ENCODE measurements at places on chromosomes 11 and 22. TPM values are rescaled to one million over a fixed set of nuclear protein-coding genes. Genes with fewer than 3 reads are reported as not detected.

TENM4 gene
- 5.0 TPM for total RNA-seq

DNA sequence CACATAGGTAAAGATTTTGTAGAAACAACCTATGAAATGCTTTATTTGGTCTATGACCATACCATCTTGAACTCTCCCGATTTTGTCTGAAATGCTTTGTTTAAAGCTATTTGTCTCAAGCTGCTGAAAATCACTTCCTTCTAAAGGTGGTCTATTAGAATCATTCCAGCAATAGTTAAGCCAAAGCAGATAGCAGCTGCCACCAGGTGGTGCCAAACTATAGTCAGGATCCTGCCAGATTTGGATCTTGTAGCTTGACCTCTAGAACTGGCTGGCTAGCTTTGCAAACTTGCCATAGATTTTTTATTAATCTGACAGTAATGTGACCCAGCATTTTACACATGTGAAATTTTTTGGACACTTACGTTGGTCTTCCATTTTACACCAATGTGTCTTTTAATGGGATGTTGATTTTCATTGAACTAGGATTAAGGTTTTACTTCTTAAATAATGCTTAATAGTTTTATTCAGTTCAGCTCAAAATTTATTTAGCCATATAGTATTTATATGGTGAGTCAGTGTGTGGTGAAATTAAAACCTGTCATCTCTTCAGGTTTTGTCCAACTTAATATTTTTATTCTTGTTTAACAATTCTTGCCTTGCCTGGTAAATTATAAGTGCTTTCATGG lies 19.7 kb downstream of the CTR9 start:
- H3K36me3 ChIP-seq, result peaks cover 36% of the 10 kb centered on the region
- H3K4me1 ChIP-seq, result peaks cover 4% of the 10 kb centered on the region
- H3K27ac ChIP-seq, result no peak overlapping the region
- DNase-seq, result peak; percentile 46
- H3K4me3 ChIP-seq, result no peak overlapping the region
- H3K27me3 ChIP-seq, result no peaks in the 10 kb centered on the region

MMP1 gene
- total RNA-seq, result 3.1 TPM

GRCh38 chr11:19570889-19571288 lies 141.7 kb upstream of the NAV2 start:
- no peak for DNase-seq
- H3K36me3 ChIP-seq, result no peaks in the 10 kb centered on the region
- no peak overlapping the region for H3K4me3 ChIP-seq

- no peaks in the 10 kb centered on the region for H3K36me3 ChIP-seq
- no peak overlapping the region for H3K4me3 ChIP-seq
- H3K4me1 ChIP-seq, result no peaks in the 10 kb centered on the region
These were observed 10.4 kb upstream of the LAYN start for GRCh38 chr11:111530091-111530490.

DNA sequence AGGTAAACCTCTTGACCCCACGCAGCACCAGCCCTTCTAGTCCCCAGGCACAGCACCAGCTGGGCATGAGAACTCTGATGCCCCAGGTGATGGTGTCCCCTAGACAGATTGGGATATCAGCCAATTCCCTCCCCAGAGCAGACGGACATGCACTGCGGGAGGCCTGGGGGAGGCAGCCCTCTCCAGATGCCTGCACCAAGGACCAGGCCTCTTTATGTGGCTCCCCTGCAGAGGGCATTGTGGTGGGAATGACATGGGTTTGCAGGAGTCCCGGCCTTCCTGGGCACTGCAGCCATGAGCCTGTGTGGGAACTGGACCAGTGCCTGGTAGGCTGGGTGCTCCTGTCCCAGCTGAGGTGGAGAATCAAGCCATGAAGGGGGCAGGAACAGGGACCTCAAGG lies 25.9 kb downstream of the PPM1F start:
- DNase-seq, result no peak
- H3K27me3 ChIP-seq, result no peaks in the 10 kb centered on the region
- H3K4me1 ChIP-seq, result peaks cover under 1% of the 10 kb centered on the region
- no peak overlapping the region for H3K4me3 ChIP-seq
- no peak overlapping the region for H3K27ac ChIP-seq
- H3K36me3 ChIP-seq, result peaks cover 11% of the 10 kb centered on the region

GRCh38 chr11:97685695-97686094 lies 1295.9 kb downstream of the JRKL start:
- H3K27me3 ChIP-seq, result no peaks in the 10 kb centered on the region
- DNase-seq, result peak; percentile 53
- no peaks in the 10 kb centered on the region for H3K4me1 ChIP-seq
- H3K4me3 ChIP-seq, result no peak overlapping the region
- no peaks in the 10 kb centered on the region for H3K36me3 ChIP-seq

DNA sequence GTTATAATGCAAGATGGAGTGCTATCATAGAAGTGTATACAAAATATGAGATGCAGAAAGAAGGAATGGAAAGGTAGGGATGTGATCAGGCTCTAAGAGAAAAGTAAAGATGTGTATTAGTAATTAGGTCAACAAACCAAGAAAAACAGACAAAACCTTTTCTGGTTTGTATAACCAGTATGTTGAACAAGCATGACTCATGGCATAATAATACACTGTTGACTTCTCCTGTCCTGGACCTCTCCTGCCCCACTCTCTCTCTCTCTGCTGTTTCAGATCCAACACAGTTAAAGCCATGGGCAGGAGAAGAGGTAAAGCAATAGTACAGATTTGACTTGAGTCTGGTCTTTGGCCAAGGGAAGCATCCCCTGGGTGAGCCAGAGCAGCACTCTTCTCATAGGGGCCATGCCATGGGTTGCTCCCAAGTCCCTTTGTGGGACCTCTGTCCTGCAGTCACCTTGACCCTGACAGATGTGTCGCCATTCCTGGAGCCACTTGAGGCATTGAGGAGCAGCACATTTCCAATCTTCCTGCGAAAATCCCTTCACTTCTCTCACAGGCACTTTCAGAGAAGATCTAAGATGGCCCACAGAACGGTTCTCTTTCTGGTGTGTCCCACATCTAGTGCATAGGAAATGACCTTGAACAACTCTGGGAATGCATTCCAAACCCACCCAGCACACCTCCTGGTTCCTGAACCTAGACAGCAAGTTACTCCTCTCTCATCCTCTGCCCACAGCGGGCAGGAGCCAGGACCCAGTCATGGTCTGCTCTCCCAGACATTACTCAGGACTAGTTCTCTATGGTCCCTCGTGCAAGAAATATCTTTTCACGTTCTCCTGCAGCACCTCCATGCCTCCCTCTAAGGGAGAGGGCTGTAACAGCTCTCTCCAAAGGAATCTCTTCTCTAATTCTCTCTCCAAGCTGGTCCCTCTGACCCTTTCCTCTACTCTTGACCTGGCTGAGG lies 58.2 kb upstream of the PRSS23 start:
- DNase-seq, result no peak
- H3K27me3 ChIP-seq, result no peaks in the 10 kb centered on the region
- peak overlapping the region; percentile 27 for H3K27ac ChIP-seq
- no peaks in the 10 kb centered on the region for H3K36me3 ChIP-seq
- no peak overlapping the region for H3K4me3 ChIP-seq

MRGPRE gene
- not detected for total RNA-seq

- H3K4me1 ChIP-seq, result no peaks in the 10 kb centered on the region
- H3K4me3 ChIP-seq, result no peak overlapping the region
- no peaks in the 10 kb centered on the region for H3K36me3 ChIP-seq
- no peak overlapping the region for H3K27ac ChIP-seq
These were observed 42.6 kb upstream of the TEAD1 start for GRCh38 chr11:12631651-12632050.

SLC22A12 gene
- total RNA-seq, result not detected

SCUBE2 gene
- total RNA-seq, result 3.7 TPM

CCDC134 gene
- 10.6 TPM for total RNA-seq

DNA sequence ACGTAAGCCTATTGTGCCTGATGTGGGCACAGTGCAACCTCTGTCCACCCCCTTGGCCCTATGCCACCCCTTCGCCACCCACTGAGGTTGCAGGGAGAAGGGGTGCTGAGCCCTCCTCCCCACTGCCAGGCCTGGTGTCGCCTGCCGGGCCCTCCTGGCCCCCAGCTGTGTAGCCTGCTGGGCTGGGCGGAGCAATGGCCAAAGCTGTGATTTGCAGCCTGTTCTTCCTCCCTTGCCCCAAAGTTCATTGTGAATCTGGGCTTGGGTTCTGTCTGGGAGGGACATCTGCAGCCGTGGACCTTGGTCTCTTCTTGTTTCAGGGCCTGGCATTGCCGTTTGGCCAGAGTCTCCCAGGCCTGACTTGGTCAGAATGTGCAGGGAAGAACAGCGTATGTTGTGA lies 121.9 kb downstream of the PKNOX2 start:
- no peak overlapping the region for H3K27ac ChIP-seq
- H3K4me3 ChIP-seq, result no peak overlapping the region
- H3K27me3 ChIP-seq, result no peaks in the 10 kb centered on the region
- peaks cover 3% of the 10 kb centered on the region for H3K4me1 ChIP-seq

GAL3ST3 gene
- total RNA-seq, result not detected

GRCh38 chr22:29315286-29316140 lies at the start of gene RASL10A:
RASL10A (minus strand) TSS chr22:29315697; CDS start chr22:29315246, 451 bp downstream.
- no peaks in the 10 kb centered on the region for H3K27me3 ChIP-seq
- DNase-seq, result no peak
- H3K4me1 ChIP-seq, result peaks cover 15% of the 10 kb centered on the region
- H3K27ac ChIP-seq, result no peak within 1 kb of the TSS
- H3K36me3 ChIP-seq, result no peaks in the 10 kb centered on the region

- no peaks in the 10 kb centered on the region for H3K36me3 ChIP-seq
- peaks cover 7% of the 10 kb centered on the region for H3K4me1 ChIP-seq
- no peak overlapping the region for H3K4me3 ChIP-seq
- no peak overlapping the region for H3K27ac ChIP-seq
- DNase-seq, result peak; percentile 56
- H3K27me3 ChIP-seq, result no peaks in the 10 kb centered on the region
These were observed 302.7 kb downstream of the DDX10 start for GRCh38 chr11:108967571-108967970.

DNA sequence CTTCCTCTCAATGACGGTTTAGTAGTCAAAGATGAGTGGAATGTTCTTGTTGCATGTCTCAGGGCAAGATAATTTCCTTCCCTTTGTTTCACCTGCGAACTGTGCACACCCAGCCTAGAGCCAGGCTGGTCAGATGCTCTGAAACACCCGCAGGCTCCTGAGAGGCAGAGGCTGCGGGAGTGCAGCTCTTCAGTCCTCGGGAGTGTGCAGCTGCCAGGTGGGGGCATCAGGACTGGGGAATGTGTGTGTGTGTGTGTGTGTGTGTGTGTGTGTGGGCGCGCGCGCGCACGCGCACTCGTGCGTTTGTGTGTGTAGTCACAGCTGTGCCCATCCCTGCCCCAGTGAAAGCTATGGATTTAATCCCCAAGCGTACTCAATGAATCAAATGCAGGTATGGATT lies 136.2 kb upstream of the NTM start:
- no peak overlapping the region for H3K27ac ChIP-seq
- H3K27me3 ChIP-seq, result no peaks in the 10 kb centered on the region
- H3K4me3 ChIP-seq, result no peak overlapping the region
- no peaks in the 10 kb centered on the region for H3K36me3 ChIP-seq
- H3K4me1 ChIP-seq, result no peaks in the 10 kb centered on the region

OR51A2 gene
- not detected for total RNA-seq

- peak; percentile 9 for DNase-seq
- H3K27ac ChIP-seq, result no peak overlapping the region
- H3K27me3 ChIP-seq, result no peaks in the 10 kb centered on the region
- peaks cover 20% of the 10 kb centered on the region for H3K36me3 ChIP-seq
- no peak overlapping the region for H3K4me3 ChIP-seq
These were observed 23.7 kb downstream of the INCENP start for GRCh38 chr11:62147545-62147944.
